ENCODE measurements at places on chromosomes 6 and 20. TPM values are rescaled to one million over a fixed set of nuclear protein-coding genes. Genes with fewer than 3 reads are reported as not detected.

DNA sequence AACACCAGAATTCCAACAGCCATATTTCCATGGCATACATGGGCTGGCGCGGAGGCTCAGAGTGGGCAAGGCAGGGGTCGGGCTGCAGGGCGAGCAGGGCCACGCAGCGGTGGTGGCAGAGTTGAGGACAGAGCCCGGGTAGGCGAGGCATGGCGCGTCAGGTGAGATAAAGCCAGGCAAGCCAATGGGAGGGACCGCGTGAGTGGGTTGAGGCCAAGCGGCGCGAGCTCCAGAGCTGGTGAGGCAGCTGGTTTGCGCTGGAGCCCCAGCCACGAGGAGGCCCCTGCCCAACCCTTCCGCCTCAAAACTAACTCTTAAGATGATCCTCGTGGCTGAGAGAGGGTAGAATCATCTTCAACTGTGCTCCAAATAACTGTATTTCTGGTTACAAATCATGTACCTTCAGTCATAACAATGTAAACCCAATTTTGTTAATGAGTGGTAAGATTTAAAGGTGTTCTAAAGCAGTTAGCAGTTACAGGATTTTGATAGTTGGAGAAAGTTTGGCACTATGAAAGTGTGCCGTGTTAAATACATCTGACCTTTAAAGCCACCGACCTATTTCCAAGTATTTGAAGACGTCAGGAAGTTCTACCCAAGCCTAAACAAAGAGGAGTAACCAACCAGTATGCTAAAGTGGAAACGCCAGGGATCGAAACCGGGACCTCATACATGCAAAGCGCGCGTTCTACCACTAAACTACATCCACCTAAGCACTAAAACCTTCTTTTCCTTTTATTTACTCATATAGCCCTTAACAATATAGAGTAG is 107.9 kb downstream of the GPX5 start:
- no peak for DNase-seq

- no peak for DNase-seq
These were observed 5.5 kb downstream of the REV3L start for GRCh38 chr6:111477481-111477938.

- no peak for DNase-seq
These were observed 121.3 kb downstream of the SLC23A2 start for GRCh38 chr20:4880051-4880450.

ADGRF1 gene
- 1.0 TPM for total RNA-seq

- no peak for DNase-seq
These were observed 151.8 kb upstream of the PRND start for GRCh38 chr20:4569865-4570264.

Data from lower leg skin (tissue), 4 donors.